ENCODE measurements at places on chromosomes 4 and X.

GRCh38 chr4:15004739-15005301 is 2.5 kb downstream of the CPEB2 start:
- DNase-seq = peak; percentile 40

DNA sequence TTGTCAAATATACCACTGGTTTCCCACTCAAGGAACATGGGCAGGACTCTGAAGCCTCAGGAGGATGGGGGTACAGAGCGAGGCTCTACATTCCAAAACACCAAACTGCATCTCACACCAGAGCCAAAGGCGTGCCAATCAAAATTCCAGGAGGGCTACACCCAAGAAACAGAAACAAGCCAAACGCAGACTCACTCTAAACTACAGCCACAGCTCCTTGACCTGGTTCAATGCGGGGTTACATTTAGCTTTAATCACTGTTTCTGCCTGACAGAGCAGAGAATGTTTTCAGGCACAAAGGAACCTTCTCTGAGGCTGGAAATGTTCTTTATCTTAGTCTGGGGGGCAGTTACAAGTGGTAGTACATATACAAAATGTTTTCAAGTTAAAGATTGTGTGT is 2121.5 kb upstream of the AGA start:
- no peak for DNase-seq

DNA sequence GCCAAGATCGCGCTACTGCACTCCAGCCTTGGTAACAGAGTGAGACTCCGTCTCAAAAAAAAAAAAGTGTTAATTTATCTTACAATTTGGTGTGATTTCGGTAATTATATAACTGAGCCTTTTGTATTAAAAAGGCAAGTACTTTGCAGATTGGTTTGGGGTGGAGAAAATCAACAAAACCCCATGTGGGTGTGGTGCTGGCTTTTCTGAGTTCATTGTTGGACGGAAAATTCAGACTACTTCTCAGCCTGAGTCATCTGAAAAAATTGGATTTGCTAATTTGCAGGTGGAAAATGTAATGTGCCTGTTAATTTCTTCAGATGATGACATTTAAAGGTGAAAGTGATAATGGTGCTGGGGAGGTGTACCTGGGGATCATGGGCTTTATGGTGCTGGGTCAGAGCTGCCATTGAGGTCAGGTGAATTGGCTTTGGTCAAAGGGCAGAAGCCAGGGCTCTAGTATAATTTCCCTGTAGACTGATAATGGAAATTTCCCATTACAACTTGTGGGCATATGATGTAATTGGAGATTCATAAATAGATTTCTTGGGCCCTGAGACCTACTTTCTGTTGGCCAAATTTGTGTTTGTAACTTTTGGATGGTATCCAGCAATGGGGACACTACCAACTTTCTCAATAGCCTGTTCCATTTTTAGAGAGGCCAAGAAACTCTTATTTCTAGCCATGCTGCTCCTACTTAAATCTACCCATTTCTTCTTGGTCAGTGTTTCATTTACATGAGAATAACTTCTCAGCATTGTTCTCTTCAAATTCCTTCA is 74.3 kb upstream of the TEX13D start:
- DNase-seq = no peak

- DNase-seq = no peak
Observed at GRCh38 chr4:8318509-8318908, 49.0 kb downstream of the HTRA3 start.

DNA sequence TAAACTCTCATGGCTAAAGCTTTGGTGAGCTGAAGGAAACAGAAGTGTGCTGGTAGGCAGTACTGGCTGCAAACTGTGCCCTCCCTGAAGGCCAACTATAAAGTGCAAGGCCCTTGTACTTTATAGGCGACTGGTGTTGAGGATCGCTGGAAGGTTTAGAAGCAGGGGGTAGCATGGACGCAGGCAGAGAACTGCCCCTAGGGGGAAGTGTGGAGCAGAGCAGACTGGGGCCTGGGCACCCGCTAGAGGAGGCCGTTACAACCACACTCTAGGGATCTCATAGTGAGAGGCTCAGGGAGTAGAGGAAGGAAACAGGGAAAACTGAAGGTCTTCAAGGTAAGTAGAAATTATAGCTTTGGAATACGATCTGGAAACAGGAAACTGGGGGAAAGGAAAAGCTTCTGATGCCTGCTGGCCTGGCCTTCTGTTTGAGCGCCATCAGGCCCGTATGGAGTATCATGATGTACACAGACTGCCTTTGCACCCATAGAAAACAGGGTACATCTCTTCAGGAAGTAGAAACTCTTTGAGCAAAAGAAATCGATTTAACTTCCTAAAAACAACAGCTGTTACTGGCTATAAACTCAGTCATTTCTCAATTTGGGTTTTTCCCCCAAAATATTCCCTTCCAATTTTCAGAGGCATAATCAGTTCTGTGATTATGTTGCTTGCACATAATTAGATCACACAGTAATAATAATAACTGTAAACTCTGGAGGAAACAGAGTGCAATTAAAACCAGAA is 23.9 kb upstream of the TMSB4X start:
- no peak for DNase-seq

DNA sequence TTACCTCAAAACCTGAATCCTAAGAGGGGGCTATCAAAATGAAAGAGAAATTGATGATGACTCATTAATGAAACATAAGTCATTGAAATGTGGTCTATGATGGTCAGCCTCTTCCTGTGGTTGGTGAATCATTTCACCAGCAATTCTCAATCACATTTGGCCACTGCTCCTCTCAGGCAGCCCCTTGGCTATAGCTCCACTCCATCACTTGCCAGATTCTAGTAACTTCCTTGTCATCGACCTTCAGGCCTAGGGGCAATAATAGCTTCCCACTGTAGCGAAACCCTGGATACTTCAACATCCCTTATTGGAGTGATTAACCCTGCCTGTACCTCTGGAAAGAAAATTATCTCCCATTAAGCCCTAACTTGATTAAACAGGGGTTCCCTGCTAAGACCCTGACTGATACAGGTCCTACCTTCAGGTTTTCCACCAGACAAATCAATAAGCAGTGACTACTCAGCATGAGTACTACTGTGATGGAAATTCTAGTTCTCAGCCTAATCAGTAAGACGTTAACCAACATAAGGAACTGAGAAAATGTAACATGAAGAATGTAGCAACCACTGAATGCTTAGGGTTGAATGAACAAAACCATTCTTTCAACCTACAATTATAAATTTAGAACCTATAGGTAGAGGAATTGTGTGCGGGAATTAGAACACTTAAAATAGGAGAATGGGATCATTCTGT is 30.4 kb downstream of the ADH7 start:
- DNase-seq = peak; percentile 73

DNA sequence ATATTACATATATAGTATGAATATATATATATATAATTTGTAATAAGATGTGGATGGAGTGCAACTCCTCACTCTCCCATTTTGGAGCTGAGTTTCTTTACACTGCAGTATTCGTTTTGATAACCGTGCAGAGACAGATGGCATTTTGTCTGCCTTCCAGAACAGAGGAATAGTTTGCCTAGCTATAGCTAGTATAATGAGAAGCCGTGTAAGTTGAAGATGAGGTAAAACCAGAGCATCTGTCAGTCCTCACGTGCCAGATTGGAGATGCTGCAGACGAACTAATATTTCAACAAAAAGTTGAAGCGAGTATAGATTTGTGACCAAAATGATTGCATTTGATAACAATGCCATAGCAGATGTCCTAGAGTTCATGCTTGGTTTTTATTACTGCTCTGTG is 180.6 kb downstream of the FMR1NB start:
- no peak for DNase-seq

DNA sequence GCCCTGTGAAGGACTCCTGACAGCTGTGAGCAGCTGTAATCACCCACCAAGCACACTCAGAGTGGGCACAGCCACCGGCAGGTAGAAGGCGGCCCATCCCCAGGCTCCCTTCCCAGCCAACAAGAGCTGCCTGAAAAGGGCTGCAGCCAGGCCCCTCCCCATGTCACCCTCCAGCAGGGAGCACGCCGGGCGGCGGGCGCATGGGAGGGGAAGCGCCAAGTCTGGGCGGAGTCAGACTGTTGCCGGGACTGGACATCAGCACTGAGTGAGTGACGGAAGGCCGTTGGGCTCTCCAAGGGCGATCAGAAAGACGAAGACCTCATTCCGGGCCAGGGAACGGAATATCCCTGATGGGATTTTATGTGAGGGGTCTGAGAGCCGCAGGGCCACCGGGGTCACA is 82.1 kb downstream of the PPP2R2C start:
- no peak for DNase-seq

- no peak for DNase-seq
Observed at GRCh38 chrX:132497432-132497831, 8.6 kb upstream of the MBNL3 start.

Data from SW480 (cell line).